ENCODE measurements at places on chromosomes 2 and 18. TPM values are rescaled to one million over a fixed set of nuclear protein-coding genes. Genes with fewer than 3 reads are reported as not detected.

The FMNL2 gene
- polyA plus RNA-seq = 77.5 TPM

The RAB6C gene
- polyA plus RNA-seq = 0.51 TPM

The SRD5A2 gene
- 0.82 TPM for polyA plus RNA-seq

The CAD gene
- 53.7 TPM for polyA plus RNA-seq

The AOX1 gene
- polyA plus RNA-seq = 9.3 TPM

The EML6 gene
- polyA plus RNA-seq = 2.0 TPM

The OR6B2 gene
- polyA plus RNA-seq = not detected

The LINC00305 gene
- polyA plus RNA-seq = not detected

The RBKS gene
- polyA plus RNA-seq = 2.9 TPM

The ZBTB7C gene
- 1.8 TPM for polyA plus RNA-seq

The RFTN2 gene
- 32.1 TPM for polyA plus RNA-seq

The HOXD10 gene
- polyA plus RNA-seq = 0.06 TPM

The CFAP53 gene
- polyA plus RNA-seq = 6.5 TPM

The SCN2A gene
- 0.61 TPM for polyA plus RNA-seq

The MARS2 gene
- polyA plus RNA-seq = 5.5 TPM

The ORMDL1 gene
- 95.7 TPM for polyA plus RNA-seq

The PARD6G gene
- polyA plus RNA-seq = 18.6 TPM

The GREB1 gene
- 18.5 TPM for polyA plus RNA-seq

The DAW1 gene
- polyA plus RNA-seq = 3.3 TPM

The DSG4 gene
- polyA plus RNA-seq = not detected

All from right lung (tissue), 10 donors.